Activated CD4-positive, CD25-positive, alpha-beta regulatory T cell treated with anti-CD3 and anti-CD28 coated beads, Interleukin-2, amount 50 U/mL, for 24 hours (primary cell): ENCODE measurements at places on chromosomes 2 and 18.

DNA sequence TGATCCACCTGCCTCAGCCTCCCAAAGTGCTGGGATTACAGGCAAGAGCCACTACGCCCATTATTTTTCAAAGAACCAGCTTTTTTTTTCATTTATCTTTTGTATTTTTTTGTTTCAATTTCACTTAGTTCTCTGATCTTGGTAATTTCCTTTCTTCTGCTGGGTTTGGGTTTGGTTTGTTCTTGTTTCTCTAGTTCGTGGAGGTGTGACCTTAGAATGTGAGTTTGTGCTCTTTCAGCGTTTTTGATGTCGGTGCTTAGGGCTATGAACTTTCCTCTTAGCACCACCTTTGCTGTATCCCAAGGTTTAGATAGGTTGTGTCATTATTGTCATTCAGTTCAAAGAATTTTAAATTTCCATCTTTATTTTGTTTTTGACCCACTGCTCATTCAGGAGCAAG is 86.7 kb upstream of the MSTN start:
- no peak for ATAC-seq

DNA sequence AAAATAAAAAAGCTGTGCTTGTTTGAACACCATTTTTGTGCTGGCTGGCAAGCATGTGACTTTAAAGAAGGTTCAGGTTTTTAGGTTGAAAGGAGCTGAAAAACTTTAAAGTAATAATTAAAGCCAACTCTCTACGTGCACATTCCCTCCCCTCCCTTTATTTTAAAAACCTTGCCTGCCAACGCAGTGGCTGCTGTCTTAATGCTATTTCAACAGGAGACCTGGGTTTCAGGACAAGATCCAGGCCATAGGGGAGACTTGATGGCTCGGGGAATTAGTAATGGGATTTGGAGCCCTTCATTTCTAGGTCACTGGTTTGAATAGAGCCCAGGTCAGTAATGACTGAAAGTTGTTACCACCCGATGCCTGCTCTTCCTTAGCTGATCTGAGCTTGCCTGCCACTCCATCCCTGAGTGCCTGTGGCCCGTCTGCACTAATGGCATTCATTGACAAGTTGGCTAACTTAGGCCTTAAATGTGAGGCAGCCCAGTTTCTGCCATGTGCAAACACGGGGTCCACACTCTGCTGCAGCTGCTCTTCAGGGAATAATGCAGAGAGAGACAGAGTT is 1233.2 kb upstream of the ZEB2 start:
- ATAC-seq: no peak

- ATAC-seq: no peak
Measured at GRCh38 chr2:30686669-30687068, 120.6 kb downstream of the CAPN13 start.

GRCh38 chr2:85797921-85798320 is 44.1 kb downstream of the ATOH8 start:
- no peak for ATAC-seq

DNA sequence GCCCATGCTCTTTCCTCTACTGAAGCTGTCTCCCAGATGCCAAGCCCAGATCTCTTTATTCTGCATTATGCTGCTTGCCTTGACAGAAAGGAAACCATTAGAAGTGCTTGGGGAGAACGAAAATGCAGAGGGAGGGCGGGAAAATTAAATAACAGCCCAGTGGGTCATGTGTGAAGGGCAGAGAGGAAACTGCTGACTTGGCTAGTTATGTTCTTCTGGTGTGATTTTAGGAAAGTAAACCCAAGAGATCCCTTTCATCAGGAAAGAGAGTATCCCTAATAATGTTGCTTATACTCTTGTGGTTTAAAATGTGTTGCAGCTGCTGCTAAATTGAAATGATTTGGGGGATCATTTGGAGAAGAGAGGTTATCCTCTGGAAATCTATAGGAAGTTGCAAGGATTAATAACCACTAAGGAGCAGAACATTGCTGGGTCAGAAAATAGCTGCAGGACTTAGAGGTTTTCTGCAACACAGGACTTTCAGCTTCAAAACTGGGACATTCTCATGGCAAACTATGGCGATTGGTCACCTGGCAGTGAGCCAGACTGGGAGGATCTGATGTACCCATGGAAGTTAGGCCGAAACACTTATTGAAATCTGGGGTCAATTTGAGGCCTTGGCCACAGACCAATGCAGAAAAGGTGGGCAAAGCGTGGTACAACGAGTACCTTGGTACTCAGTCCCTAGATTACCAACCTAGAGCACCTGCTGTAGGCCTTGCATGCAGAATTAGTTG is 172.2 kb downstream of the TMEM247 start:
- ATAC-seq: no peak

GRCh38 chr18:47928466-47928865 is 2.0 kb downstream of the SMAD2 start:
- no peak for ATAC-seq

GRCh38 chr2:201777869-201778268 is 2.9 kb downstream of the ALS2 start:
- no peak for ATAC-seq

DNA sequence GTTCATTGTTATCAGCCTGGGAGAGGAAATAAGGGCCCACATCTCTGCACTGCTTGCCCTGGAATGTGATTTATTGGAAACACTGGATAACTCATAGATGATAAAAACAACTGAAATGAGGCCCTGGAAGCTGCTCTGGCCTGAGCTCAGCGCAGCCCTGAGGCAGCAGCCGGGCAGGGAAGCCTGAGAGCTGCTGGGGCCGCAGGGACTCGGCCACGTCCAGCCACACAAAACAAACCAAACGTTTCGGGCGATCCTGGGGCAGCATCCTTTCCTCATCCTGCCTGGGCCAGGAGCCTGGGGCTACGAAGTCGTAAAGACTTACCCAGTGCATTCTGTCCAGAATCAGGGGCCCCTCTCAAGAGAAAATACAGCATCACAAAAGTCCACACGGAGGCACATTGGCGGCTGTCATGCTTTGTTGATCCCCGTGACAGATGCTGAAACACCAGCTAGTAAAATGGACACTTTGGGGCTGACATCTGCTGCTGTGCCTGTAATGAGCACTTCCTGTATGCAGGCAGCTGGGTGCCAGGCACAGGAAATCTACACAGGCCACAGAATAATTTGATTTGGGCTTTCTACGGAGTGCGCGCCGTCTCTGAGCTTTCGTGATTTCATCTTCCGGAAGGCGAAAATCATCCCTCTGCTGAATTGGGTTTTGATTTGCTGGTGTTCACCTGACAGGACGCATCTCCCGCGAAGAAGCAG is 250.6 kb downstream of the EIPR1 start:
- ATAC-seq: peak; percentile 26

- no peak for ATAC-seq
Measured at GRCh38 chr2:237734905-237735623, 63.5 kb upstream of the RBM44 start.

GRCh38 chr2:173358616-173359015 is 3.9 kb downstream of the CDCA7 start:
- peak; percentile 27 for ATAC-seq
